ENCODE measurements at places on chromosomes 4 and X.

DNA sequence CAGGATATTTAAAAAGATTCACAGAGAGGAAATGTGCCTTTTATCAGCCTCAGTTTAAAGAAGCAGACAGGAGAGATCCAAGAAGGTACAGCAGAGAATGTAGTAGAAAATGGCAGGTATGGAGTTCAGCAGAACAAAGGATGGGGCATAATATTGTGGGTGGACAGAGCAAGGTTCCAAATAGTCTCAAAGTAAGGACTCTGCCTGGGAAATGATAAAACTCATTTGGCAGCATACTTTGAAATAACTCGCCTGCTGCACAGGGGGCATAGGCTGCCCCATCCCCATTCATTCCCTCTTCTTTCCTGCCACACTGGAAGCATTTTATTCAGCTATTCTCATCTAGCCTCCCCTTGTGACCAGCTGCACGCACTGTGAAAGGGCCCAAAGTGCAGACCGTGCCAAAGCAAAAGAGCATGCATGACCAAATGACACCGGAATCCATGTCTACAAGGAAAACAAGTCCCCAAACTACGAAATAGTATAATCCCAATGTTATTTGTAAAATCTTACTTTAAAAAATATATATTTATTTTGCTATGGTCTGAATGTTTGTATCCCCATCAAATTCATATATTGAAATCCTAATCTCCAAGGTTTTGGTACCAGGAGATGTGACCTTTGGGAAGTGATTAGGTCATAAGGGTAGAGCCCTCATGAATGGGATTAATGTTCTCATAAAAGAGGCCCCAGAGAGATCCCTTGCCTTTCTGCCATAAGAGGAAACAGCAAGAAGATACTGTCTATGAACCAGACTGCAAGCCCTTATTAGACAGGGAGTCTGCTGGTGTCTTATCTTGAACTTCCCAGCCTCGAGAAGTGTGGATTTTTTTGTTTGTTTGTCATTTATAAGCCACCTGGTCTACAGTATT is 77.4 kb upstream of the PRSS48 start:
- no peak for DNase-seq

DNA sequence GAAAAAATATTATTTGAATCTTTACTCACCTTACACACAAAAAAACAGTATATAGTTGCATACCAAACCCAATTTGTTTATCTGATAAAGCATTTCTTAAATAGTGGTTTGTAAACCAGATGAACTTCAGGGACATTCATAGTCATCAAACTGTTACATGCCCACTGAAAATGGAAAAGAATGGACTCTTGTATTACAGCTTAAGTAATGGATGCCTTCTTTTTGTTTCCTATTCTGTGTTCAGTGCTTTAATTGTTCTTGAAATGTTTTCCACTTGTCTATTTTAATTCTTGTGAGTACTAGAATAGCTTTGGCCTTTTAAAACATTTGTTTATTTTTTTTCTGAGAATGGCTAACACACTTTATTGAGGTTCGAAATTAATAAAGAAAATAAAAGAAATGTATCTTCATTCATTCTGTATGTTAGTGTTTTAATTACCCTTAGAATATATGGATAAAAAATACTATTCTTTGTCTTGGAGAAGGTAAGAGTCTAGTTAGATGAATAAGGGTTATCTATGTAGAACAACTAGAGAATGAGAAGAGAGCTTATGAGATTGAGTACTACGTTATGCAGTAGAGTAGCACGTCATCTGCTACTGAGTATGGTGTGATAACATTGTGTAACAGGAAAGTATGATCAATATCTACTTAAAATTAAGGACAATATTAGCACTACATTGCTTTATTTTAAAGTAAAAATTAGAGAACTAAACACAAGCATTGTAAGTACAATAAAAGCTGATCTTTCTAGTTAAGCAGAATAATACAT is 9.9 kb downstream of the CPEB2 start:
- no peak for DNase-seq

DNA sequence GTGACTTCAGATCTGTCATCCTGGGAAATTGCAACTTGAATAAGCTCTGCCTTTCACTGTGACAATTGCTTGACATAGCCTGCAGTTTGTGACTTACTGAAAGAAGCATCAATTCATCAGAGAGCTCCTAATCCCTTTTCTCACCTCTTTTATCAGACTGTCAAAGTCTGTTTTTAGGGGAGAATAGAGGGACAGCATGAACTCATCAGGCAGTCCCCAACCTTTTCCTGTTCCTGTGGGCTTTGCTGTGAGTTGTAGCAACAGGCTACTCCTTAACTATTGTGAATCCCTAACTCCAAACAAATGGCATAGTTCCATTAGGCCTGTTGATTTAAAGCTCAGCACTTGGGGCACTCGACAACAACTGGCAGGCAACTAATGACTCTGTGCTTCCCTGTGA is 64.9 kb downstream of the DOCK11 start:
- no peak for DNase-seq

DNA sequence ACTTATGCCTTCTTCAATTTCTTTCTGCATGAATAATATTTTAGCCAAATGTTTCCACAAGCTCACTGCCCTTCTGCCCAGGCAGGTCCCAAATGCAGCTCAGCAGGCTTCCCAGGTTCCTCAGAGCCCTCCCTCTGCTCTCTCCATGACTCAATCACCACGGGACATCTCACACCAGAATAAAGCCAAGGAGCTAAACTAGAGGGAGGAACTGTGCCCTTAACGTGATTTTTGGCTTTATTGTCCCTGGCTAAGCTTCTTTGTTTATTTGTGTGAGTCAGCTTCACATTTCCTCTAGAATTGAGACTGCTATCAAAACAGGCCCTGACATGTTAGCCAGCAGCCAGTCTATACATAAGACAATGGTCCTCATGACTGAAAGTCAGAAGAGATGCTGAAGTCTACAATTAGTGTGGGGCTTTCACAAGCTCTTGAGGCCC is 186.4 kb upstream of the GALNT7 start:
- DNase-seq = no peak

- no peak for DNase-seq
Measured at GRCh38 chr4:139528377-139529005, 27.5 kb downstream of the SETD7 start.

DNA sequence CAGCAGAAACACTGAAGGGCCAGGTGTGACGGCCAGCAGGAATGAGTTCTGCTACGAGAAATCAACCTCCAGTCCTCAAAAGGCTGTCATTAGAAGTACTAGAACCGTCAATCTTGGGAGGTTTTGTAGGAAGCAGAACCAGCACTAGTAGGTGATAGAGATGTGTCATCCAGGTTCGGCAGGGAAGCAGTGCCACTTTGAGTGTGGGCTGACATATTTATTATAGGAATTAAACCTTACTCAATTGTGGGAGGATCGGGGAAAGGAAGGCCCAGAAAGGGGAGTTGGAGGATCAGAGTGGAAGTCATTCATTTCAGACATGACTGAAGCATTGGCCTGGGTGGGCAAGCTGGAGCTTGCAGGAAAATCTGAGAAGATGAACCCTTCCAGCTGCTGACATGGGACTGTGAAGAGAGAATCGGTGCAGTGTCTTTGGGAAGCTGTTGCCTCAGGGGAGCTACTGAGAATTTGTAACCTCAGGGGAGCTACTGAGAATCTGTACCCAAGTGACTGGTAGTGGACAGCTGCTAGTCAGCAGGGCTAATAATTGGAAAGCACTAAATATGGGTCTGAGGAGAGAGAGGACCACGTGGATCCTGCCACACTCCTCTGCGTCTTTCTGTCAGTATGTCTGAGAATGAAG is 177.4 kb downstream of the SPRY1 start:
- no peak for DNase-seq

Measured in stimulated activated CD8-positive, alpha-beta memory T cell treated with anti-CD3 and anti-CD28 coated beads, Interleukin-4, amount 100 ng/mL, for 1 hour (primary cell).